ENCODE measurements at places on chromosomes 2 and 18.

DNA sequence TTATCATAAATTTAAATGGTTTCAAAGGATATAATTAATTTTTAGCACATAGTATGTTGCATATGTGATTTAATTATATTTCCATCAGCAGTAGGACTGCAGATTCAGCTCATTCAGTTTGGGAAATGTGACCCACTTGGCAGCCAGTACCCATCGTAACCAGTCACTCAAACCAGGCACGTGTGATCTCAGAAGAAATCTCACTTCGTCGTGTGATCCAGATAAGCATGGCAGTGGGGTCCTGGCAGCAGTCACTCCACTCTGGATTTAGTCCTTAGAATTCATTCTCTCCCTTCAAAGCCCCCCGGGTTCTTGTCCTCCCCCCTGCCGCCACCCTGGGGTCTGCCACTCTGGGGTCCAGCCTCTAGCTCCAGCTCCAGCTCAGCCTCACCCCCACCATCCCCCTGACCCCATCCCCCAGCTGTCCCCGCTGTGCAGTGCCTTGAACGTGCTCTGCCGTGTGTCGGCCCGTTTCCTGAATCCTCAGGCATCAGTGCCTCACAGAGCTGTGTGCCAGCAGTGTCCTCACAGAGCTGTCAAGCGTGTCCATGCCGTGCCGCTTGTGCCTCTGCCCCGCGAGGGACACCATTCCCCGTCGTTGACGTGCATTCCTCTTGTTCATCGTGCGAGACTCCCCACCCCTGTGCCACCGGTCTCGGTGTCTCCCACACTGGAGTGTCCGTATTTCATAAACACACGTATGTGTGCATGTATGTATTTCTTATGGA, 34.8 kb downstream of the TRAPPC12 start:
- no peak for DNase-seq

DNA sequence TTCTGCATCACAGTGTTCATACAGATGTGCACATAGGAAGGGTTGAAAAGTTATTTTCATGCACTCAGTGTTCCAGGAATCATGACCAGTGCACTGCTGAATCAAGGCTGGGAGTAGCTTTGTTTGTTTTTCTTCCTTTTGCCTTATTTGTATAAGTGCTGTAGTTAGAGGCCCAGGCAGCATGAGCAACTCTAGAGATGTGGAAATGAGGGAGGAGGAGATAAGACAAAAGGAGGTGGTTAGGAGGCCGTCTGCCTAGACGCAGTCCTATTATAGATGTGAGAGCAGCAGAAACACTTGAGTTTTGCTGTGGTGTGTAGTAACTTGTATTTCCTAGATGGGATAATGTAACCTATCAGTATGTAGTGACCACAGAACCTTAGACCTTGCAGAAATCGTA, 264.3 kb upstream of the RASGRP3 start:
- no peak for DNase-seq

DNA sequence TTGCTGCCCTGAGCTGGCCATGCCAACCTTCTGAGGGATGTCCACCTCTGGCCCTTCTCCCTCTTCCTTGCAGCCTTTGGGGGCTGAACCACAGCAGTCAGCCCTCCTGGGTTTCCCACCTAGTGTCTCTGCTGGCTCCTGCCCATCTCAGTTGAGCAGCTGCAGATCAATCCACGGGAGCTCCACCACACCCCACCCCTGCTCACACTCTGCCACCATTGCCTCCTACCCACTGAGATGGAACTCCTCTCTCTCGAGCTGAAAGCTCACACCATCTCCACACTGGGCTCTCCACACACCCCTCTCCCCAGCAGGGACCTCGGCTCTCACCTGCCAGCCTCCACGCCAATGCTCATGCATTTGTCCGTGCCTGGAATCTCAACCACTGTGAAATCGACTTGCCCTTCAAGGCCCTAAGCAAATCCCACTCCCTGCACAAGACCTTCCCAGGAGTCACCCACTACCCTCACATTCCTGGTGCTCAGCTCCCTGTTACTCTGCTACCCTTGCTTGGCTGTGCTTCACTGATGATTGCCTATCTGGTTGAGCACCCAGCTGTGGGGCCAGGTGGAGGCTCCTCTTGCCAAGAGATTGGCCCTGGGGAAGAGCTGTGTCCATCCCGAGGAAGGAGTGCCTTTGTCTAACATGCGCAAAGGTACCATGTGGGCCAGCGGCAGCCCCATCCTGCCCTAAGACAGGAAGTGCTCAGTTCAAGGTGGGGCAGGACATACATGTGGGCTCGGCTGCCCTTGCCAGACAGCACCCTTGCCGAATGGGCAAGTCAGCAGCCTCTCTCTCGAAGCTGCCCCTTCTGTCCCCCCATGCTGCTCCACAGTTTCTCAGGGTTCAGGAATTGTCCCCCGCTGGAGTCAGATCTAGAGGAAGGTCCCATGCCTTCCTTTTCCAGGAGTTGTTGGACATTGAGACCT, 208.7 kb downstream of the CYP26B1 start:
- no peak for DNase-seq

GRCh38 chr2:50951437-50951836, 80.5 kb downstream of the NRXN1 start:
- DNase-seq, result no peak

GRCh38 chr2:6676776-6677175, 188.9 kb downstream of the CMPK2 start:
- DNase-seq, result no peak

DNA sequence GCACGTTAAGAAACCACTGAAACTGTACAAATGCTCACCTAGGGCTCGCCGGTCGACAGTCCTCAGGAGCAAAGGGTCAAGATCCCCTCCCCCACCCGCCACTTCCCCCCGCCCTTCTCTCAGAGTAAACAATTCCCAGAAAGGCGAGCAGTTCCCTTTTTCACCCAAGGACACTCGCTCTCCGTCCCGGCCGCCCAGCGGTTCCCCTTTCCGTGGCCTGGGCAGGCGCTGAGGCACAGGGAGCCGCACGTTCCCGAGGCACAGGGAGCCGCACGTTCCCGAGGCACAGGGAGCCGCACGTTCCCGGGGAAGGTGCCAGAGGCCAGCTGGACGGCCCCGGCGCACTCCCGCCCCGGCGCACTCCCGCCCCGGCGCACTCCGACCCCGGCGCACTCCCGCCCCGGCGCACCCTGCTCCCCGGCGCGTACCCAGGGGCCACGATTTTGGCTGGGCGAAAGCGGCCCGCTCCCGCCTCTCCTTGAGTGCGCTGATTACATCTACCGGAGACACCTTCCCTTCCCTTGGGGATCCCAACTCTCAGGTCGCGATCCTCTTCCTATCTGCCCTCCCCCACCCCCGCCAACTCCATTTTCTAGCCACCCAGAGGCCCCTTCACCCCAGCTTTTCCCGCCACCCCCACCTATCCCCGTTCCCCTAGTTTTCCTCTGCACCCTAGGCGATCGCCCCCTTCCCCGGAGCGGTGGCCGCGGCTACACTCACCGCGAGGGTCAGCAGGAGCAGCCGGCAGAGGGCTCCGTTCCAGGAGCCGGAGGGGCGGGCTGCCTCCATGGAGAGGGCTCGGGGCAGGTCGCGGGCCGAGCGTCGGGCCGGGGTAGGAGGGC, 817 bp downstream of the DSC2 start:
- peak; percentile 85 for DNase-seq

- no peak for DNase-seq
Measured at GRCh38 chr2:45734952-45735351, 83.5 kb downstream of the PRKCE start.

- no peak for DNase-seq
Measured at GRCh38 chr2:117056376-117056748, 758.1 kb upstream of the DDX18 start.

GRCh38 chr18:23133860-23134779, 1.2 kb upstream of the CABLES1 start:
- DNase-seq, result peak; percentile 41

GRCh38 chr2:8551622-8552074, 130.2 kb upstream of the ID2 start:
- DNase-seq, result no peak

- DNase-seq, result no peak
Measured at GRCh38 chr2:149370061-149370775, 39.8 kb downstream of the LYPD6 start.

DNA sequence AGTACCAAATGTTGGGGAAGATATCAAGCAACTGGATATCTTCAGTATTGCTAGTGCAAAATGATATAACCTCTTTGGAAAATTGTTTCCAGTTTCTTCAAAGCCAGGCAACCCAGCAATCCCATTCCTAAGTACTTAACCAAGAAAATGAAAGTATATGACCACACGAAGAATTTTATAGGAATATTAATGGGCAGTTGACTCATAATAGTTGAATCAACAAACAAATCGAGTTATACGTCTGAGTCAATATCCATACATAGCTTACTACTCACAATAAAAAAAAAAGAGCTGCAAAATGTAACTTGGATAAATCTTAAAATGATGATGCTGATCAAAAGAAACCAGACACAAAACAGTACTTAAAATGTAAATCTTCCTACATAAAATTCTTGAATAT, 810.4 kb downstream of the METTL4 start:
- DNase-seq, result no peak

Data from neural progenitor cell (in vitro differentiated cells).